ENCODE measurements at places on chromosomes 11 and 22. TPM values are rescaled to one million over a fixed set of nuclear protein-coding genes. Genes with fewer than 3 reads are reported as not detected.

C11orf87 gene
- not detected for total RNA-seq

DNA sequence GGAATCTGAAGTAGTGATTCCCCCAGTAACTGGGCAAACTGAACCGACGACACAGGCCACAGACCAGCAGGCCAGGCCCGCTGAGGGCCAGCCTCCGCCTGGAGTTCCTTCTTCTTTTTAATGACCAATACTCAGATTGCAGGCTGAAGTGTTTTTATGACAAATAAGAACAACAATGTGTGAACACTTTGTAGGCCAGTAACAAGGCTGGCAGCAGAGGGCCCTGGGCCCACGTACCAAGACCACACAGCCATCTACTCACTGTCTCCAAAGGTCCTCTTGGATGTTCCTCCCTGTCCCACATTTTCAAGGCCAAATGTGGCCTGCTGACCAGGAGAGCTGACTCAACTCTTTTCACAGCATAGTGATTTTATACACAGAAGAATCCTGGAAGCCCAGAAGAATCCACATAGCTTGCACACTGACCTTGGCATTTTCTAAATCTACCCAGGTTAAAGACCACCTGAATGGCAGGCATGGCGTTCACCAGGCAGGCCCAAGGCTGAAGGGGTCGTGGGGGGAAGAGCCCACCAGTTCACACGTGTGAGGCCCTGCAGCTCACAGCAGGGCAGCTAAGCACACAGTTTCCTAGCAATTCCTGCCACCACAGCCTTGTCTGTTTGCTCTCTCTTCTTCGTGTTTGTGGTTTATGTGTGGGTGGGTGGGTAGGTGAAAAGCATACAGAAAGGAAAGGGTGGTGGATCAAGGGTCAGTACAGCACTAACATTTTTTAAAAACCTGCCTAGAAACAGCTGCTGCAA lies 13.3 kb downstream of the SMCO4 start:
- no peak for DNase-seq

TBX1 gene
- 0.56 TPM for total RNA-seq

- DNase-seq, result peak; percentile 16
These were observed 17.3 kb upstream of the EIF3D start for GRCh38 chr22:36546092-36546804.

GRCh38 chr11:43145653-43146052 lies 166.1 kb upstream of the API5 start:
- no peak for DNase-seq

GRCh38 chr11:118914987-118915386 lies 10.7 kb downstream of the BCL9L start:
- no peak for DNase-seq

SAA1 gene
- not detected for total RNA-seq

OR52I2 gene
- total RNA-seq, result not detected

NLRP14 gene
- 0.10 TPM for total RNA-seq

DNA sequence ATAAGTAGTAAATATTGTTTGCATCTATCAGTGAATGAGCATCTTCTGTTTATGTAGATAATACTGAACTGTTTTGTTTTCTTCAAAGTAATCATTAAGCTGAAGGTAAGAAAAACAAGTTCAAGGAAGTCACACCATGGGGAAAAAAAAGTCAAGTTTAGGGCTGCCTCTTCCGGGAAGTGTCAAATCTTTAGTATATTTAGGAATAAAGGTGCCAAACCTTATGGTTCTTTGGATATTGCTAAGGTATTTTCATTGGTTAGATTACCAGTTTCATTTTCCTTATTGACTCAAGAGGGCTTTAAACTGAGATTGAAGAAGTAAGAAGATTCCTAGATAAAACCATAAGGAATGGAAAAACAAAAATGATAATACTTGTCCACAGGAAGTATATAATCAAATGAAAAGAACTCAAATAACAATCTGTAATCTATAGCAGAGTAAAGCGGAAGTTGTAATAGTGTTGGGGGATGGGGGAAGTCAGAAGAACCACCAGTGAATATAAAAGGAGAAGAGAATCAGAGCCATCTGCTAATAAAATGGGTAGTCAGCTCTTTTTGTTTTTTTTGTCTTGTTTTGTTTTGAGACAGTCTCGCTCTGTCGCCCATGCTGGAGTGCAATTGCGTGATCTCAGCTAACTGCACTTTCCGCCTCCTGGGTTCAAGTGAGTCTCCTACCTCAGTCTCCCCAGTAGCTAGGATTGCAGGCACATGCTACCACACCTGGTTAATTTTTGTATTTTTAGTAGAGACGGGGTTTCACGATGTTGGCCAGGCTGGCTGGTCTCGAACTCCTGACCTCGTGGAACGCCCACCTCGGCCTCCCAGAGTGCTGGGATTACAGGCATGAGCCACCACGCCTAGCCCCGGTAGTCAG lies 2.3 kb downstream of the ATM start:
- DNase-seq, result no peak

FAM227A gene
- total RNA-seq, result 0.16 TPM

- no peak for DNase-seq
These were observed 45.6 kb downstream of the ZNF280B start for GRCh38 chr22:22462813-22463567.

- no peak for DNase-seq
These were observed 23.0 kb downstream of the RELT start for GRCh38 chr11:73399159-73399590.

Data from activated T-helper 1 cell treated with anti-CD3 and anti-CD28 coated beads, Interleukin-12 subunit alpha, Interleukin-12 subunit beta, Interleukin-2, Interleukin-4 antibody, amounts not matched to agents 30 ng/mL and 10 ng/mL and 1 ng/mL, durations not matched to agents 14 hours and 24 hours and 36 hours (primary cell).